OCI-LY7 (cell line): ENCODE measurements at places on chromosomes 5 and 9. TPM values are rescaled to one million over a fixed set of nuclear protein-coding genes. Genes with fewer than 3 reads are reported as not detected.
A peak's percentile ranks its signal among the peaks of the same experiment; 100 is the strongest.

LCN15 gene
- total RNA-seq: not detected in 2 replicates

EFCAB9 gene
- not detected in 2 replicates for total RNA-seq

CATSPER3 gene
- 0.61 and 1.0 TPM in 2 replicates for total RNA-seq

- DNase-seq: no peak
These were observed 33.9 kb upstream of the AOPEP start for GRCh38 chr9:94692601-94693000.

DNA sequence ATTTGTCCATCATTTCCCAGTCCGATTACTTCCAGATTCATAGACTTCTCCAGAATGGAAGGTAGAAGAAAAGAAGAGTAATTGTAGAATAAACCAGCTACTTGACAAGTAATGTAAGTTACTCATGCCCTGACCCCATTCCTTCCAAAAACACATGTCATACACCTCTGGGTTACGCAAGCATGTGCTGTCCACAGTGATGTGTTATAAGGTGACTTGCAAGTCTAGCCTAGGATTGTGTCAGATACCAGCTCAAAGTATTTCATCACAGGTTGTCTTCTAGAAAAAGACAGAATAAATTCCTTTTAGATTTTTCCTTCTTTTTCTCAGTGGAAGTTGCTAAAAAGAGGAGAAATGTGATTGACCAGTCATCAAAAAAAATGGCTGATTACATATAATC, 8.0 kb upstream of the TLR4 start:
- DNase-seq: no peak

DNA sequence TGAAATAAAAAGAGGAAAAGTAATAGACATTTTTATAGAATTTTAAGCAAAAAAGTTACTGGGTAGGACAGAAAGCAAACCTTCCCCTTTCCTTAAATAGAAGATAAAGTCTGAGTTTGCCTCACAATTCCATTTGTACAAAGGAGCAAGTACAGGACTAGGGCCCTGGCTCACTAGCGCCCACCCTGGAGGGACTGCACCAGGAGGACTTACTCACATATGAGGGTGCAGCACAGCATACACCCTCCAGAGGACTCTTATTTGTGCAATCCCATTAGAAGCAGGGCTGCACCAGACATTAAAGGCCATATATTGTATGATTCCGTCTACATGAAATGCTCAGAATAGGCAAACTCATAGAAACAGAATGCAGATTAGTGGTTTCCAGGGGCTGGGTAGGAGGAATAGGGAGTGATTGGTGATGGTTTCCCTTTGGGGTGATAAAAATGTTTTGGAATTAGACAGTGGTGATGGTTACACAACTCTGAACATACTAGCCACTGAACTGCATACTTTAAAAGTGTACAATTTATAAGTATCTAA, 4.5 kb downstream of the REEP5 start:
- peak; percentile 40 for DNase-seq

DNA sequence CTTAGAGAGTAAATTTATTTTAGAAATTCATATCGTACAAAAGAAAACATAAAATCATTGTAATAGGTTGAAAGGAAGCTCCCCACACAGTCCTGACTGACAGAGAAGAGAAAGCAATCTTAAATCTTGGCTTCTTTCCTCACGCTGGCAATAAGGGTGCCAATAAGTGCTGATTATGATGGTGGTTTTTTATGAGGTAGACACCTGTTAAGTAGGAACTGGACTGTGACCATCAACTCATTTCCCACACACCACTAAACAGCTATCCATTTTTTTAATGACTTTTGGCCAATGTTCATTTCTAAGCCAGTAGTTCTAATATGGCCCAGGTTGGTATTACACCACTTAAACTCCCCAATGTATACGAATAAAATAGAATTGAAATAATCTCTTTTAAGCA, 893.5 kb upstream of the NUDT12 start:
- no peak for DNase-seq

DNA sequence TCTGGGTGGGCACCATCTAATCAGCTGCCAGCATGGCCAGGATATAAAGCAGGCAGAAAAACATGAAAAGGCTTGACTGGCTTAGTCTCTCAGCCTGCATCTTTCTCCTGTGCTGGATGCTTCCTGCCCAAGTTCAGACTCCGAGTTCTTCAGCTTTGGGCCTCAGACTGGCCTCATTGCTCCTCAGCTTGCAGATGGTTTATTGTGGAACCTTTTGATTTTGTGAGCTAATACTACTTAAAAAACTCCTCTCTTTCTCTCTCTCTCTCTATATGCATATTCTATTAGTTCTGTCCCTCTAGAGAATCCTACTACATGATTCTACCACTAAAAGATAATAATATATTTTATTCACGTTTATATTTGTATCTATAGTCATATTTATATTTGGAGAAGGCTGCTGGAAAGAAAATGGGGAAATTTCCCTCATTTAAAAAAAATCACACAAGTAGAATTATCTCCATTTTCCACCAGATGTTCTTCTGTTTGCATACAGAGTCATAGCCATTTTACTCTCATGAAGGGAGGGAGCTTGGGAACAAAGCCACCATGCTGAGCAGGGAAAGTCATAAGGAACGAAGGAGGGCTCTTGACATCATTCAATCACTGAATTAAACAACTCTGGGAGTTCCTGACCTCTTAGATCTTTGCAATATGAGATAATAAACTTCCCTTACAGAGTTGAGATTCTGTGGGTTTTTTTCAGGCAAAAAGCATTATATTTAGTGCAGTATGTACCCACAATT, 1137.4 kb upstream of the CDH18 start:
- DNase-seq: no peak
